ENCODE measurements at places on chromosomes 5 and 9.
A peak's percentile ranks its signal among the peaks of the same experiment; 100 is the strongest.

DNA sequence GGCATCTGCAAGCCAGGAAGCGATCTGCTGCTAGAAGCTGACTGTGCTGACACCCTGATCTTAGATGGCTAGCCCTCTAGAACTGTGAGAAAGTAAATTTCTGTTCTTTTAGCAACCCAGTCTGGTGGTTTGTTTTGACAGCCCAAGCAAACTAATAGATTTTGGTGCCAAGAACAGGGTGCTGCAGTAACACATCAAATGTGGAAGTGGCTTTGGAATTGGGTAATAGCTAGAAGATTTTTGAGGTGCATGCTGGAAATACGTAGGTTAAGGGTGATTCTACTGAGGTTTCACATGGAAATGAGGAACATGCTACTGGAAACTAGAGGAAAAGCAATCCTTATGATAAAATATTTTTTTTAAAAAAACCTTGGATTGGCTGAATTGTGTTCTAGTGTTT lies 153.5 kb upstream of the SH3GL2 start:
- no peak for DNase-seq

DNA sequence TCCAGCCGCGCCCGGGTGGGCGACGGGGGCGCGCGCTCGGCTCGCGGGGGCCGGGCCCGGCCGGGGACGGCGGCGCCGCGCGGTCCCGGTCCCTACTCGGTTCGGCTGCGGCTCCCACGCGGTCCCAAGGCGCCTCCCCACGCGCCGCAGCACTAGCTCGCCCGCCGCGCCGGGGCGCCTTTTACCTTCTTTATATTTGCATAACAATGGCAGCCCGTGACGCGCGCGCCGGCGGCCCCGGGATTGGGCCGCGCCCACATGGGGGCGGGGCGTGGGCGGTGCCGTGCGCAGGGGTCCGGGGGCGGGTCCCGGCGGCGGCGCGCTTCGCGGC lies at the start of gene NRARP:
NRARP (minus strand) TSS at position 154 of the 331 bp plus-strand sequence. CDS start 343 bp downstream, outside the sequence.
- peak; percentile 82 for DNase-seq

GRCh38 chr9:129270903-129271431 lies 92.9 kb upstream of the IER5L start:
- no peak for DNase-seq

DNA sequence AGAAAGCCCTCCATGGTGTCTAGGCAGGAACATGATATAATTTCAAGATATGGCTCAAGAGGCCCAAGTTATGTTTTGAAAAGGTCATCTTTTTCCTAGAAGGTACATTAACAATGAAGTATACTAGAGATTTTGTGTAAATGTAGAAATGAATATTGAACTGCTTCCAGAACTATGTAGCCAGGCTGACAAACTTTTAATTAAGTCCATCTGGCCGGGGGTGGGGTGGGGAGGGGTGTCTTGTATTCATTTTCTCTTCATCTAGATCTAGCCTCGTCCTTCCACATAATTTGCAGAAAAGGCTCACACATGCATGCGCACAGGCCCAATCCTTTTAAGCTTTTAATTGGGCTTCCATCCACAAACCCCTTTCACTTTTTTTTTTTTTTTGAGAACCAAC lies 323.3 kb downstream of the ARL15 start:
- no peak for DNase-seq

DNA sequence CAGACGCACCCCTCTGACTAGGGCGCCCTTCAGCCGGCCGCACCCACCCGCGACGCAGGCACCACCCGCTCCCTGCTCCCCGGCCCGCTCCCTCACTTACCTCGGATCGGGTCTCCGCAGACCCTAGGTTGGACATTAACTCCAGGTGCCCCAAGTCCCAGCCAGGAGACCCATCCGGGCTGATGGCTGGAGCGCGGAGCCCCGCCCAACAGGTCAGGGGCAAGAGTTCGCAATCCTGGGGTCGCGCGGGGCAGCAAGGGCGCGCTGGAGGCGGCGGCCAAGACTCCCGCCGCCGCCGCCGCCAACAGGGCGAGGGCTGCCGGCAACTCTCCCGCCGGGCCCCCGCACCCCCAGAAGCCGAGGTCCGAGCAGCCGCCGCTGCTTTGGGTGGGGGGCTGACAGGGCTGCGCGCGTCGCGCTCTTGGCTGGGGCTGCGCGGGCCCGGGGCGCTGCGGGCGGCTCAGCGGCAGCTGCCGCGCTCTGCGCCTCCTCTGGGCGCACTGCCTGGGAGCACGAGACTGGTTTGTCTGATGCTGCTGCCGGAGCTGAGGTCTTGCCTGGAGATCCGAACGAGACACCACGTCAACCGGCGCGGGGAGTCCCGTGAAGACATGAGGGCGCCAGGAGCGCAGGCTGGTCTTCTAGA lies at the start of gene GDNF:
GDNF (minus strand) TSS at position 635 of the 646 bp plus-strand sequence. CDS start 5,245 bp downstream, outside the sequence.
- DNase-seq = no peak

- no peak for DNase-seq
Observed at GRCh38 chr5:108637134-108637533, 110.6 kb upstream of the FER start.

- no peak for DNase-seq
Observed at GRCh38 chr5:6750142-6750840, 37.1 kb downstream of the TENT4A start.

DNA sequence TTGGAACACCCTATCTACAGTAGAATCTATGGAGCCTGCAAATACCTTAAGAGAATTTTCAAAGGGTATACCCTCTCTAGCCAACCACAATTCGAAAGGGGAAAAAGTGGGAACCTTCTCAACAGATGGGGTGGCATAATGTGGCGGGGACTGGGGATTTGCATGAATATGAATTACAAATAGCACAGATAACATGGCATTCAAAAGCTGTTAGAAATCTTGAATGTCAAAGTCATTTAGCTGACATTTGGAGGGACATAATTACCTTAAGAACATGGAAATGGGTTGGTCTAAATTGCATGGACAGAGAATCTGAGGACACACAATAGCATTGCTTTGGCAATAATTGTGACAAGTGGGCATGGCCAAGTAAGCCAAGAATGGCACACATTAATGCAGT lies 23.2 kb upstream of the TYRP1 start:
- DNase-seq = no peak

- DNase-seq = no peak
Observed at GRCh38 chr9:130106860-130107233, 53.1 kb downstream of the GPR107 start.

DNA sequence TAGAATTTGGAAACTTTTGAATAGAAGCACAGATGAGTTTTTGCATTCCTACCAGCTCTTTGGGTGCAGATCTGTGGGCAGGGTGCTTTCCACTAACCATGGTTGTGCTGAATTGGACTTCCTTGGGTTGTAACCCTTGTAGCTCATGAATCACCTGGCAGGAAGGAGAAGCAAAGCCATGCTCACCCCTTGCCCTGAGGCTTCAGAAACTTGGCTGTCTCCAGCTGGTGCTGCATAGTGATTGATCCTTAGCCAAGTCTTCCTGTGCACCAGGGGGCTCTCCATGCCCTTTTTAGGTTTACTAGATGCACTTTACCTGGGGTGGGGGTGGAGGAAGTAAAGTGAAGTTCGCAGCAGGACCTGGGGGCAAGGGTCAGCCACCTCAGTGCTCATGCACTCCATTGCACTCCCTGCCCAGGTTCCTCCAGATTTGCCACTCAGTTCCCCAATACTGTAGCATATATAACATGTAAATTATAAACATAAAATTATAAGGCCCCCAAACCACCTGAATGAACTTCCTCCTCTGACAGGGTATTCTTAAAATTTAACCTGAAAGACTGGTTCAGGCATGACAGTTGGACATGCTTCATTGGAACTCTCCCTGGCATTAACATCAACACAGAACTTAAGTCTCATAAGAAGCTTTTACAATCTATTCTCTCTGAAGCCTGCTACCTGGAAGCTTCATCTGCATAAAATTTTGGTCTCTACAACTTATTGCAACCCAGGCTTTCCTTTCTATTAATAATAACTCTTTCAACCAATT lies 25.8 kb upstream of the IFNA14 start:
- no peak for DNase-seq

GRCh38 chr9:5582835-5583195 lies 46.1 kb upstream of the RIC1 start:
- DNase-seq = no peak

DNA sequence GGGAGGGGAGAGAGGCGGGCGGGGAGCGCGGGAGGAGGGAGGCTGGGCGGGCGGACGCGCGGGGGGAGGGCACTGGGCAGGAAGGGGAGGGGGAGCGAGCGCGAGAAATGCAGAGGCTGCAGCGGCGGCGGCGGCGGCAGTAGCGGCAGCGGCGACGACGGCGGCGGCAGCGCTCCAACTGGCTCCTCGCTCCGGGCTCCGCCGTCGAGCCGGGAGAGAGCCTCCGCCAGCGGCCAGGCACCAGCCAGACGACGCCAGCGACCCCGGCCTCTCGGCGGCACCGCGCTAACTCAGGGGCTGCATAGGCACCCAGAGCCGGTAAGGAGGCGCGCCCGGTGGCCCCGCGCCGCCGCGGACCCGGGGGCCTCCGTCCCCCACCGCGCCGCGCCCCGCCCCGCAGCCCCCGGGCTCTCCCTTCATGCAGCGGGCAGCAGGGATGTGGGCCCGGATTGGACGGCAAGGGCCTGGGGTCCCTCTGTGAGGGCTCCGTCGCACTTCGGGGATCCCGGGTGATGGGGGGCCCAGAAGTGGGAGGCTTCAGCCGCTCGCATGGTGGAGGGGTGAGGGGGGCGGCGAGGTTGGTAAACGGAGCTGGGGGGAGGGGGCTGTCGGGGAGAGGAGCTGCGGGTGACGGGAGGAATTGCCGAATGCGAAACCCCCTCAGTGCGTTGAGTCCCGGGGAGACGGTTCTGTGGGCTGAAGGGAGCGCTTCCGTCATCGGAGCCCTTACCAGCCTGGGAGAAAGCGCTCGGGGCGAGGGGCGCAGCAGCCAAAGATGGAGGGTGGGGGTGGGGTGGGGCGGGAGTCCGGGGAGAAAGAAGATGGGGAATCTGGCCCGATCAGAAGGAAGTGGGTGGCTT lies at the start of gene BASP1:
BASP1 (plus strand) TSS at position 139 of the 860 bp plus-strand sequence. CDS start 57,586 bp downstream, outside the sequence.
- DNase-seq = peak; percentile 28

- no peak for DNase-seq
Observed at GRCh38 chr5:107894361-107894760, 223.6 kb upstream of the EFNA5 start.

GRCh38 chr9:78692871-78693270 lies 395.9 kb downstream of the PSAT1 start:
- no peak for DNase-seq

DNA sequence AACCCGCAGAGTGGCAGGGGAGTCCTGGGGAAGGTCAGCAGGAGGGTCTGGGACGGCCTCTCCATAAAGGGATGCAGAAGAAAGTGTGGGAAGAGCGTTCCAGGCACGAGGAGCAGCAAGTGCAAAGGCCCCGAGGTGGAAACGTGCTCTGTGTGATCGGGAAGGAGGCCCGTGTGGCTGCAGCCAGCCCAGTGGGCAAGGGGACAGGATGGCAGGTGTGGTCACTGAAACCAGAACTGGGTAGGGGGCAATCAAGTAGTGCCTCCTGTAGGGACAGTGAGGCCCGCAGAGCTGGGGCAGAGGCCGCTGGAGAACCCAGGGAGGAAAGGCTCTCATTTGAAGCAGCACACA lies 16.3 kb upstream of the LAMC3 start:
- no peak for DNase-seq

DNA sequence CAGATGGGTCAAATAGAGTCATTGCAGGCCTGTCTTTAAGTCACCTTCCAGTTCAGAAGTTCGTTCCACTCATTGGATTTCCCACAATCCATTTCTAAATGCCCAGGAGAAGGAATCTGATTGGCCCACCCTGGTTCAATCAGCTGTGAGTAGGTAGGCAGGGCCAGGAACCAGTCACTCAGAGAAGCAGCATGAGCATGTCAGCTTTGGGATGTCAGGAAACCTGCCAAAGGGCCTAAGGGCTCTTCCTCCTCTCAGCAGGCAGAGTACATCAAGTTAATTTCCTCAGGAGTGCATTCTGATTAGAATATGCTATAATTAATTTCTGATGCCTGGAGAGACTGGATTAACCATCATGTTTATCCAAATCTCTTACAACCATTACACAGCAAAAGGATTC lies 412.9 kb upstream of the CCNH start:
- no peak for DNase-seq

DNA sequence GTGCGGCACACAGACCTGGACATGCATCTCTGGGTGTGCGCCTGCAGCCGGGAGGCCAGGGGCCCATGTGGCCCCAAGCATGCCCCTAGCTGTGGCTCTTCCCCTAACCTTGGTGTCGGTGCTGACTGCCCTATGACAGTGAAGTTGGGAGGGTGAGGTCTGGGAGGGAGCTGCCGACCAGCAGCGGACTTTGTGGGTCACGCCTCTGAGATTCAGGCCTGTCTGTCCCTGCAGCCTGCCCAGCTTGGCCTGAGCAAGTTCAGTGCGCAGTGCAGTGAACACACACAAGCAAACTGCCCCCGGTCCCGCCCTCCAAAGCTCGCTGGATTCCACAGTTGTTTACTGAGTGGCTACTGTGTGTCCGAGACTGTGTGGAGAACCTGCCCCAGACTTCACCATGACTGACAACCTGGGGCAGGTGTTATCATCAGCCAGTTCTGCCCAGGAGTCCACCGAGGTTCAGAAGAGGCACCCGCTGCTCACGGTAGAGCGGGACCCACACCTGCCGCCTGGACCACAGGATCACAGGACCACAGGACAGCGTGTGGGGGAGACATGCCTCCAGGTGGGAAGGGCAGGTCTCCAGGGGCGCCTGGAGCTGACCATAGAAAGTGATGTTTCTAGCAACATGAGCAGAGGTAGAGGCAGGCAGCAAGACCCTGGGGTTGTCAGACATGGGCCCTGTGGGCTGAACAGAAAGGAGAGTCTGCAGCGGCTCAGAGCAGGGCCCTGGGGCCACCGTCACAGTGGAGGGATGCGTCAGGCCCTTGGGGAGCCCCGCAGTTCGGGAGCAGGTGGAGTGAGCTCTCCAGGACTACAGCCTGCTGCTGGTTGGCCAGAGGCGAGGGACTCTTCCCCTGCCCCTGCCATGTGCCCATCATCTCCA lies 105.1 kb downstream of the PHF2 start:
- DNase-seq = no peak

DNA sequence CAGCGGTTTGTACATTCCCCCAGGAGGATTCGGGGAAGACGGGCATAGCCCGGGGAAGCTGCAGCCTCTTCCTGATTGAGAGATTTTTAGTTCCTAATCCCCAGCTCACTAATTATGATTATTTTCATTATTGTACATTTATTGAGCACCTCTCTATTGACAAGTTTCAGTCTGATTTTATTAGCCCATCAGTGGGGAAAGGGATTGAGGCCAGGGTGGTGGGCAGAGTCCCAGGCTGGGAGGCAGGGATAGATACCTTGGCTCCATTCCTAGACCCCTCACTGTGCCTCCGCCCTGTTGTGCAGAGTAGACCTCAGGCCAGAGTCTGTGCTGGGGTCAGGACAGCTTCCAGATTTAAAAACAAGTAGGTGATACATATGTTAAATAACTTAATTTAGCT lies 27.2 kb downstream of the TCOF1 start:
- no peak for DNase-seq

GRCh38 chr9:92762196-92762595 lies 2.4 kb downstream of the BICD2 start:
- DNase-seq = no peak
